ENCODE measurements at places on chromosomes 4 and X. TPM values are rescaled to one million over a fixed set of nuclear protein-coding genes. Genes with fewer than 3 reads are reported as not detected.

The MCF2 gene
- not detected for total RNA-seq

The MAGEB10 gene
- not detected for total RNA-seq

The TSR2 gene
- 14.3 TPM for total RNA-seq

The HDX gene
- total RNA-seq: 12.1 TPM

The UGT8 gene
- total RNA-seq: not detected

All from thoracic aorta endothelial cell (primary cell).